ENCODE measurements at places on chromosomes 11 and 22. TPM values are rescaled to one million over a fixed set of nuclear protein-coding genes. Genes with fewer than 3 reads are reported as not detected.

GRCh38 chr11:67438158-67438902 lies 848 bp upstream of the PTPRCAP start:
- DNase-seq = no peak

DNA sequence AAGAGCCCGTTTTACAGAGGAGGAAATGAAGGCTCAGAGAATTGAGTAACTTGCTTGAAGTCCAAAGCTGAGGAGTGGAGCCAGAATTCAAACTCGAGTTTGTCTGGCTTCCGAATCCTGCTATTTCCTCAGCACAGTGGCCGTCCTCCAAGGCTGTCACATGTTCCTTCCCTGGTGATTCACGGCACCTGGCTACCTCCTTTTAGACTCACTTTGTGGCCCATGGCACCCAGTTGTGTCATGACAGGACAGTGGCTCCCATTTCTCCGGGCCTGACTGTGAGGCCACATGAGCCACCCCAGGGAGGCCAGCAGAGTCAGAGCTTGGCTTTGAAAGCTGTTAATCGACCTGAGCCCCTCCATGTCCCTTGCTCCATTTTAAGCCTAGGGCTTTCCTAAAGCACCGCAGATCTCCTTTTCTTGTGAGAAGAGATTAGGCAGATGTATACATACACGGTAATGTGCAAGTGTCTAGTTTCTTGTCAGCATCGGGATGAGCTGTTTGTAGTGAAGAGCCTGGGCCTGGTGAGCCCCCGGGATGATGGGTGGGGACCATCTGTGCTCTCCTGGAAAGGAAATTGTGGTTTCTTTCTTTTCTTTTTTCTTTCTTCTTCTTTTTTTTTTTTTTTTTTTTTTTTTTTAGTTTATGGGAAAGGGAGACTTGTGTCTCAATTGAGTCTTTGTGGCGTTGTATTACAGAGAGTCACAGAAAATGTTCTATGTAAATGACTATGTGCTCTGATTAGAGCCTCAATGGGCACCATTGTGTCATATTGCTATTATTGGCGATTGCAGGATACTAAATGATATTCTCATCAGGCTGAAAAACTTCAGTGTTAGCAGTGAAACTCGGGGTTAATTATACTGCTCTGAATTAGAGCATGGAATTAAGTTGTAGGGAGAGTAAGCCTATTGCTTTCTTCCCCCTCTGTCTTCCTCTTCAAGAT lies 54.8 kb downstream of the PTPRJ start:
- DNase-seq = peak; percentile 56

The MS4A4A gene
- 15.0 TPM for polyA plus RNA-seq

The RAB38 gene
- not detected for polyA plus RNA-seq

Data from muscle of arm (tissue), 14 donors.